ENCODE measurements at places on chromosomes 7 and 10.

GRCh38 chr7:91169830-91170191 is 94.4 kb upstream of the FZD1 start:
- DNase-seq, result no peak

DNA sequence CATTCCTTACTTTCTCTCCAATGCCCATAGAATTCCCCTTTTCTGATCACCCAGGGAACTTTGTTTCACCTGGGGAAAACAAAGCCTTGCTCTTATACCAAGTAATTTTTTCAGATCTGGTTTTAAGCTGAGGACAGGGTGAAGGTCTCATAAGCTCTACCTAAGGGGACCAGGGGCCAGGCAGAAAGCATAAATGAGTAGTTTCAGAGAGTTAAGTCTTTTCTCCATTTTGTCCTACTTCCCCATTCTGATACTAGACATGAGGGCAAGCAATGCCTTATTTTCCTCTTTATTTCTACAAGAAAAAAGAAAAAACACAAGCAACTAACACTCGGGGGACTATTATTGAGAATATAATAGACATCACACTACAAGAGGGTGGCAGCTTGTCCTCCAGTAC is 2.9 kb downstream of the AKR1D1 start:
- no peak for DNase-seq

GRCh38 chr10:113087165-113088029 is 137.3 kb downstream of the TCF7L2 start:
- DNase-seq, result no peak

- no peak for DNase-seq
Observed at GRCh38 chr7:885893-886625, 9.7 kb downstream of the GET4 start.

- peak; percentile 35 for DNase-seq
Observed at GRCh38 chr10:133388973-133389818, 4.8 kb upstream of the MTG1 start.

DNA sequence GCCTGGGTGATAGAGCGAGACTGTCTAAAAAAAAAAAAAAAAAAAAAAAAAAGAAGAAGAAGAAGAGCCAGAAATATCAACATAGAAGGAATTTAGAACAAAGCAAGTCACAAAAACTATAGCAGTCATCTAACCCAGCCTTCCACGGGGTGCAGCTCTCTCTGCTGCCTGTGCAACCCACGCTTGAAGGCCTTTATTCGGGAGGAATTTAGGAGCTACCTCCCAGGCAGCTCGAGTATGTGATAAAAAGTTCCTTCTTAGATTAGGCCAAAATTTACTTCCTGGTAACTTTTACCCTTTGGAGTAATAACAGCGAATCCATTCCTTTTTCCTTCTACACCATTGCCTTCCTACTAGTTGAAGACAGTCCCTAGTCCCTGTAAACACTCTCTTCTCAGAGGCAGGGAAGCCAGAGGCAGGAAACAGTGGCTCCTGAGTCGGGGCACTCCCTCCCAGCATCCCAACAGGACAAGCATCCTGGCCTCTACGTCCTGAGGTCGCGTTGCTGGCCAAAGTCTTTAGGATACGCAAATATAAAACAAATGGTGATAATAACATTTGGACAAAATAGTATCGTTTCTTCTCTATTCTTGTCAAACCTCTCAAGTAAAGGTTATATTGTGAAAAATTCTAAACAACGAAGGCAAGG is 109.3 kb upstream of the KMT2C start:
- no peak for DNase-seq

GRCh38 chr7:149824301-149824741 is 13.9 kb upstream of the ZNF862 start:
- no peak for DNase-seq

DNA sequence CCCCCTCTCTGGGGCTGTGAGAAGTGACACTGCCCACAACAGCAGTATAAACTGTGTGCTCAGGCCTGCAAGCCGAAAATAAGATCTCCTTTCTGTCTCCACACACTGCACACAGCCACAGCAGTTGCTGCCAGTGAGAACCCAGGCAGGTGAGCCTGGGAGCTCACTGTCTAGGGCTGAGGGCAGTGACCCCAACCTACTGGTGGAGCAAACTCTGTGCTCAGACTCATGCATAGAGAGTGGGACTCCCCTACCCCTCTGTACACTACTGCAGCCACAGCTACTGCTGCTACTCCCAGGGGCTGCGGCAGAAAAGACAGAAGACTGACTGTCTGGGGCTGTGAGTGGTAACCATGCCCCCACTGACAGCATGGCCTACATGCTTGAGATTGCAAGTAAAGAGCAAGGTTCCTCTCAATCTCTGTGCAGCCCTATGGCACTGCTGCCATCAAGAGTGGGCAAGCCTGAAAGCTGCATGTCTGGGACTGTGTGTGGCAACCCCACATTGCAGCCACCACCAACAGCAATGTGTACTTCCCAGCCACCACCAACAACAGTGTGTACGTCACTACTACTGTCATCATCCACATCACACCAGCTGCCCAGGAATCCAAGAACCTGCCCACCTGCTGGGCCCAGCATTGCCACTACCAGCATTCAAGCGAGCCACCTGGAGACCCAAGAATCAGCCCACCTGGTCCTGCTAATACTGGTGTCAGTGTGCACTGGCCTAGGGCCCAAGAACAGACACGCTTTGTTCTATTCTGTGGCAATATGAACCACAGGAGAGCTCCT is 226.1 kb downstream of the XPNPEP1 start:
- DNase-seq, result no peak

DNA sequence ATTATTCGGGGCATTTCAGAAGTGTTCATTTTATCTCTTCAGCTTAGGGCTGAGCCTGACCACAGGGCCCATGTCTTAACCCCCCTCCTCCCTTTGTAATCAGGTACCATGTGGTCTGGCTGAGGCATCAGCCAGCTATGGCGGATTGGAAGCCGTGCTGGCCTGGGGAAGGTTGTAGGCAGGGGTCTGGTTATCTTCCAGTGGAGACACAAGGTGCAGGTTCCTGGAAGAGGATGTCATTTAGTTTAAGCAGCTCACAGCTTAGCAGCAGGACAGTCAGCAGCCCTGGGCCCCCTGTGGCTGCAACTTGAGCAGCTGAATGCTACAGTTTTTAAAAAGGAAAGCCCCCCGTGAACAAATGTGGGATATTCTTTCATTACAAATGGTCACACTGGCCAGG is 22.1 kb downstream of the BAG3 start:
- no peak for DNase-seq

GRCh38 chr7:12211711-12212485 is 804 bp downstream of the TMEM106B start:
- DNase-seq, result no peak

DNA sequence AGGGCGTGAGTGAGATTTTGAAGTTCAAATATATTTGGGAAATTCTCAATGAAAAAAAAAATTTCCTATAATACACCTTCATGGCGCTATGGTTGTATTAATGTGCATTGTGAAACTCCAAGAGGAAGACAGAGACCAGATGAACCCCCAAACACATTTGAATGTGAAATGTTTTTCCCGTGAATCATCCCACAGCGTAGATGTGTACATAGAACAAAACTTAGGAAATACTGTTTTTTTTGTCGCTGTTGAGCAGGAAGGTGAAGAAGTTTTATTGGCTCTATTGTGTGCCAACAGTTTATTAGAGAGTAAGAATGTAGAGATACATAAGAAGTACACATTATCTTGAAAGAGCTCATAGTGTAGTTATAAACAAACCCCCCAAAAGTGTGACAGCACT is 134.0 kb downstream of the KCND2 start:
- no peak for DNase-seq

- no peak for DNase-seq
Observed at GRCh38 chr7:100051611-100052010, 2.0 kb downstream of the ZSCAN21 start.

DNA sequence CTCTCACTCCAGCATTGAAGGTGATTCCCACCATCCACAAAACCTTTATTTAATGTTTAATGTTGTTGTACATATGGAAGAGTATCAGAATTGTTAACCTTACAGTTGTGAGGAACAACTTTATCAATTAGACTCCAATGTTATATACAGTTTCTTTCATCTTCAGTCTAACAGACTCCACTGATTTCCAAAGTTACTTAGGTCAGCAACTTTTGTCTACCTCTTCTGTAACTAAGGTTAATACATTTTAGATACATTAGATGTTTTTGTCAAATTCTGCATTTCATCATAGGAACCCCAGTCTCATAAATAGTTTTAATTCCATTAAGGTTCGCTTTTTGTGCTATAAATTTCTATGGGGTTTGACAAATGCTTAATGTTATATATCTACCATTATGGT is 223.9 kb upstream of the POM121L12 start:
- no peak for DNase-seq

GRCh38 chr7:106015381-106016218 is 52.5 kb downstream of the CDHR3 start:
- DNase-seq, result no peak

DNA sequence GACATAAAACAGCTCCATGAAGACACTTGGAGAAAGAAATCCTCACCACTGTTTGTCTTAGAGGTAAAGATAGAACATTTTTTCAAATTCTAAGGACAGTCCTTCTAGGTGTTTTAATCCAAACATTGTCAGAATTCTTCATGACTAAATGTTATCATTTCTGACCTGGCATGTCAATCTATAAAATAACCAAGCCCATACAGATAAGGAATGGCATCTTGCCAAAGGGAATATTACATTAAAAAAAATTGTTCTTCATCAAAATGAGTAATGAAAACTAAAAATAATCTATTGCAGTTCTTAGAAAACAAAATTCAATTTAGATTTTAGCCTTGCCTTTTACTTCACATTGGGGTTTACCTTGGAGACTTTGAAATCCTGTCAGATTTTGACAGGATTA is 33.6 kb downstream of the DGKB start:
- DNase-seq, result no peak

DNA sequence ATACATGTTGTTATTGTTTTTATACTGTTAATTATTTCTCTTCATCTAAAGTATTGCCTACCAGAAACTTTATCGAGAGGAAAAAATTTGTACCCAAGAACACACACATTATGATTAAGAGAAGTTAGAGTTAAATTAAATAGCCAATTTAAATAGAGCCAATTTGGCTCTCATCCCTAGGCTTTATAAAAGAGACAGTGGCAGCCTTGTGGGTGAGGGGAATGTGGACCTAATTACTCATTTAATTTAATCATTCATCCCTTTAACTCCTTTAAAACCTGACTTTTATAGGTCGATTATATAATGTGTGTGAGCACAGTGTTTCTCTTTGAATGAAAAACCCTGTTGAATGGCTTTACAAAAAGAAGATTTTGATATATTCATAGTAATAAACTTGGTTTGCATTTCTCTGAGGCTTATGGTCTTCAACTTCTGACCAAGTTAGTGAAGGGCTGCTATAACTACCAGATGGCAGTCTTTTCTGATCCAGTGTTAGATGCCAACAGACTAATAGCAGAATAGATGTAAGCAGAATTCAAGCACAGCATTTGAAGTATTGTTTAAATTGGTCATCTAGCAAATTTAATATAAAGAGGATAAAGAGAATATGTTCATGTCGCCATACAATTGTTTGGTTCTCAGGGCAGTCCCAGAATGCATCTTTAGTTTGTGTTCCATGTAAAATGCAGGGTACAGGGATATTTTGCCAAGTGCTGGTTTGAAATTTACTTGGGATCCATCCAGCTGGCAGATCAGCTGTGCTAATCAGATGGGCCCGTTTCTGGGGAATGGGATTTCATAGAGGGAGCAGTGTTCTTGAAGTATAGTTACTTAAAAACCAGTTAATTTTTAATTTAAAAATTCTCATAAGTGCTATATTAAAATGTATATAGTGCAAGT is 25.3 kb downstream of the ADD3 start:
- no peak for DNase-seq

DNA sequence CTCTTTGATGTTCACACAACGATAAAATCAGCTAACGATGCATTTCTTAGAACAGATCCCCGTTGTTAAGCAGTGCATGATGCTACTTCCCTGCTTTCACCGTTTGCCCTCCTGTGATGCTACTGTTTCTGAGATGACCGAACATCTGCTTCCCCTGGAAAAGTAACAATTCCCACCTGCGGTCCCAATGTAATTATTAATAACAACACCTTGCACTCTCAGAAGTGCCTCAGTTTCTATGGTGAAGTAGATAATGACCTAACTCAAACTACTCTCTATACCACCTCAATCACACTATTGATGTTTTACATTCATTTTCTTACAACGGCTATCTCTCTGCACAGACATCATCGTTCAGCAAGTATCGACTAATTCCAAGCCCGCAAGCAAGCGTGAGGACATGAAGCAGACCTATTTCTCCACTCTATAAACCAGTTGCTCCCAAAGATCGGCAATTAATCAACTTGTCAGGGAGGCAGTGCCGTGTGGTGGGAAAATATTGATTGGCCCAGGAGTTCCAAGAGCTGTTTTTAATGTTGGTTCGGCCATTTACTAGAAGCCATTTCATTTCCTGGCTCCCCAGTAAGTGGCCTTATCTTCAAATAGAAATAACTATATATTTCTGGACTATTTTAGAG is 42.7 kb downstream of the FAM107B start:
- no peak for DNase-seq

GRCh38 chr10:3568392-3568791 is 216.6 kb downstream of the KLF6 start:
- no peak for DNase-seq

GRCh38 chr7:76066716-76067503 is 19.0 kb downstream of the MDH2 start:
- DNase-seq, result no peak

DNA sequence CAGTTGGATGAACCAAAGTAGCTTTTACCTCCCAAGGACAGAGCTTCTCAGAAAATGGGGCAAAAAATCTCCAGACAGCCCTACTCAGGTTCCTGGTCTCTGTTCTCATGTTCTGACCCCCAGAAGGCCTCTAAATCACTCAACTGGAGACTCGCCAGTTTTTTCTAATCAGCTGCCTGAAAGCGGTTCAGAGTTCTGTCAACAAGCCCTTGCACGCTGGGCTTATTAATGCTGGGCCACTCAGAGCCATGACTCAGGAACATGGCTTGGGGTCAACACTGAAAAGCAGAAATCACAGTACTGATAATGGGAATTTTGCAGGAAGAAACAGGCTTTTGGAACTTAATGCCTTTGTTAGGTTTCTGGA is 15.3 kb downstream of the ECHDC3 start:
- DNase-seq, result no peak

- no peak for DNase-seq
Observed at GRCh38 chr10:25453619-25454018, 278.8 kb downstream of the GPR158 start.

- DNase-seq, result no peak
Observed at GRCh38 chr7:71096351-71096750, 35.6 kb upstream of the GALNT17 start.

Data from activated T-cell treated with anti-CD3 and anti-CD28 coated beads, Interleukin-2, amount 50 U/mL, for 4 hours (primary cell).